ENCODE measurements at places on chromosomes 11 and 22.

GRCh38 chr22:29642694-29643093, 39.3 kb downstream of the NF2 start:
- no peak for DNase-seq

GRCh38 chr11:3925513-3925912, 70.0 kb downstream of the STIM1 start:
- DNase-seq: no peak

DNA sequence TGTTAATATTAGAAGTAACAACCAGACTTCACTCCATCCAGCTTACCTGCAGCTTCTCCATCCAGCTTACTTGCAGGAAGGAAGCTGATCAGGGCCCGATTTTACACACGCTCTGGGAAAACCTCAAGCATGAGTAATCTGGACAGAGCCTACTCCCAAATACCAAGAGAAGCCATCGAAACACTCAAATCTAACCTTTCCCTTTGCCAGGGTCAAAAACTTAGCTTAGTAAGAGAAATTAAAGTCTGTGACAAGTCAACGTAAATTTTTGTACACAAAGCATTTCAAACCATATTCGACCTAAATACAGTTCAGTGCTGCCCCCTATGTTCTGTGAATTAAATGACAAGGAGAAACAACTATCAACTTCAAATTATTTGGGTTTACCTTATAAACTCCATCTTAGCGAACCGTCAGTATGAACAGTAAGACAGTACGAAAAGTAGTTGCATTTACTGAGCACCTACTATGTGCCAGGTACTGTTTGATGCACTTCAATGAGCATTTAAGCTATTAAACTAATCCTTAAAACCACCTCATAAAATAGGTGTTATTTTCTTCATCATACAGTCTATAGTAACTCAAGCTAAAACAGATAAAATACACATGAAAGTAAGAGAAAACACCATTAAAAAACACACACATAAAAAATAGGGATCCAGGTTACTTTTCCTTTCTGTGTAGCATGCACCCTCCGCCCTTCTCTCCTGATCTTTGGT, 36.9 kb downstream of the ARFGAP3 start:
- DNase-seq: peak; percentile 51

GRCh38 chr22:45704648-45705047, 33.0 kb downstream of the ATXN10 start:
- DNase-seq: no peak

Measured in AG04450 (cell line).